ENCODE measurements at places on chromosomes 3 and 15.
A peak's percentile ranks its signal among the peaks of the same experiment; 100 is the strongest.

DNA sequence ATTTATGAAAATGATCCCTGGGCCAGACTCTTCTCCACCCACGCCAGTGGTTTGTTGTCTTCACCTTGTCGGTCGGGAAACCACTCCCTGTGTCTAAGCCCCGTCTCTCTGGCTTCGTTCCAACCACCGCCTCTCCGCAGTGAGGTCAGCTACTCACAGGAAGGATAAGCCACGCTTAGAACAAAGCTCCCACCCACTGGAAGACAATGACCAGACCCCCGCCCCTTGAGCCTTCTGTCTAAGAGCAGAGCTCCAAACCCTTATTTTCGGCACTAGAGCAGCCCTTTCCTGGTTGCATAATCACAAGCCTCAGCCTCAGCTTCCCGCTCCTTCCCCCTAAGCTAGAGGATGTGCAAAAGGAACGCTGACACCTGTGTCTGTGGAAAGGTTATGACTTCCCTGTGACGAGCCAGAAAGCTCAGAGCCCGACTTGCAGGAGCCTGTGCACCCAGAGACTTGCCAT is 114.9 kb upstream of the MEF2A start:
- peak; percentile 35 for DNase-seq

- DNase-seq = no peak
Observed at GRCh38 chr3:45055411-45056143, 29.5 kb downstream of the CLEC3B start.

DNA sequence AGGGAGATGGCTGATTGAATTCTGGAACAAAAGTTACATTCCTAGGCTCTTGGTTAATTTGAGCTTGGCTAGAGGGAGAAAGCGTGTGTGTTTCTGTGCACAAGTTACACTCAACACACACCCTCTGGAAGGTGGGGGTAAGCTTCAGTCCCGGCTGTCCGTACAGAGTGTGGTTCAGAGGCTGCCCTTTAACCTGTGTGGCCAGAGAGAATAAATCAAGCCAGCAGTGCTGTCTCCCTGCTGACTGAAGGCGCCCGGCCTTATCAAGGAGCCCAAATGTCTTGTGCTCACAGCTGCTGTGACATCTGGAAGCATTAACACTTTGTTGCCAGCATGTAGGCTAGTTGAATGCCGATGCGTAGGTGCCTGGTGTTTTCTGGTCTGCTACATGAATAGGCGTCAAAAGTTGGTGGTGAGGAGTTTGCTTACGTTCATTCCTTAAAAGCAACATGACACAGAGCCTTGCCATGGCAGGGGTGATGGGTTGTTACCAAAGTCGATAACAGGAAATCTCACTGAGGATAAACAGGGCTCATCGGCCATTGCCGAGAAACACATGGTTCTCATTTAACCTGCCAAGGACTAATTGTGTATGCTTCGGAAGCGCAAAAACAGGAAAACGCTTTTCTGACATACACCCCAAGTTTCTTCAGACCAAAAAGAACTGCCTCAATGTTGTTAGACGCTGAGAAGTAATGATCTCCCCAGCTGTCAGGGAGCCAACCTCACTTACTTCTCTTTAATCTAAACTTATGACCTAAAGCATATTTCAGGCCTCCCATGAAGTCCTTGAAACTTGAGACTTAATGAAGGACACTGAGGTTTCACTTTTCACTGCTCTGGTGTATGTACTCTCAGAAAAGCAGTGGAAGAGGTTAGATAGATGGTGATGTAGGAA is 95.8 kb upstream of the CTDSPL start:
- no peak for DNase-seq

- DNase-seq = no peak
Observed at GRCh38 chr3:171279972-171280371, 180.2 kb downstream of the TNIK start.

DNA sequence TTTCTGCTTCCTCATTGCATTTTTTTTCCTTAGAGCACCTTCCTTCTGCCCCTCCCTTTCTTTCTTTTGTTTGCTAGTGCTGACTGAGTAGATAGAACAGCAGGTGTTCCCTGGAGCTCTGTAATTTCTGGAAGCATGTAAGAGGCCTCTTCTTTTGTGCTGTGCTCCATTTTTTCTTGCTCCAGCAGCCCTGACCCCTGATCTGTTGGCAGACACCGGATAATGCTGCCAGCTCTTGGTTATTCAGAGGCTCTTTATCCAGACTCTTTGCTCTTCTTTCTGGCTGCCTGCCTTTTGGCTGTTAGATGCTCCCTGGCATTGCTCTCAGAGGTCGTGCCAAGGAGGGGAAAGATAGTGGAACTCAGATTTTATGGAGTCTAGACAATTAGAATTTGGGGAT is 104.4 kb upstream of the RBMS3 start:
- DNase-seq = no peak

DNA sequence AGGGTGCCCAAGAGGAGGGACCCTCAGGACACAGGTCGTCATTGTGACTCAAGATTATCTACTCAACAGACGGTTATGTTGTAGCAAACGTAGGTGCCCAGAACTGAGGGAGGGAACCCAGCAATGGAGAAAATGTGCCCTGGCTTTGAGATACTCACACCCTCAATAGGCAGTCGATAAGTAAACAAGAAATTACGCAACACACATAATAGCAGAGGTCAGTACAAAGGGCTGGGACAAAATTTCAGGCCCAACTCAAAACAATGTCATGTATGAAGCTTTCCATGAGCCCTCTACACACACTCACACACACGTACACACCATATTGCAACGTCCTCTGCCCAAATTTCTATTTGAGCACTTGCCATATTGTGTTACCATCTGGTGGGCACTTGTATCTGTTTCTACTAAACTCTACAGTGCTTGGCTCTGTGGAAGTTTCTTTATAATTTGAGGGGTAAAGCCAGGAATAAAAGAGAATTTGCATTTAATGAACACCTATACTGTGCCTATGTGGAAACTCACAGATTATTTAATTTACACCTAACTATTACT is 114.6 kb upstream of the TRIM42 start:
- DNase-seq = no peak

DNA sequence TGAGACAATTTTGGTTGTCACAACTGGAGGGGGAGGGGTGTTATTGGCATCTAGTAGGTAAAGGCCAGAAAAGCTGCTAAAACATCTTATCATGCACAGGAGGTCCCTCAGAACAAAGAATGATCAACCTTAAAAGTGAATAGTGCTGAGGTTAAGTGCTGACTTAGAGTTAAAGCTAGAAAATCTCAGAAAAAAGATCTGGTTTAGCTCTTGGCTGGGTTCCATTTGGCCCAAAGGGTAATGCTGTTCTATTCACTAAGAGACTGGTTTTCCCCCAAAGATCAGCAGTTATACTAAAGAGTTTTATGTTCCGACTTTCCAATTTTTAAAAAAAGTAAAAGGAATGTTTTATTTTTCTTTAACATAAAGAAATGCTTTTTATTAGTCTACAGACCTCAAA is 15.6 kb downstream of the DCBLD2 start:
- DNase-seq = no peak

DNA sequence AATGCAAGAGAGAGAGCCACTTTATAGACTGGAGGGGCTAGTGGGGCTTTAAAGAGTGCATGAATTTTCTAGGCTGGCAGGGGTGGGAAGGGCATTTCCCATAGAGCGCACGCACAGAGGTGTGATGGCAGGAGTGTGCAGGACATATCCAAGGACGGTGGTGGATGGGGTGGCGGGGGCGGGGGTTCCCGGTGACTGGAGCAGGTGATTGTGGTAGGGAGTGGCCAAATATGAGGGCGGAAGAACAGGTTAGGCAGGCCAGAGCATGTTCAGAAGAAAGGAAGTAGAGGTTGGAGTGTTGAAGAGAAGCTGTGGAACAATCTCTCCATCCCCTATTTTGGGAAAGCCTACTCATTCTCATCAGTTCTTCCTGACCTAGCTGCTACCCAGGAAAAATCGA is 18.1 kb downstream of the FAM81A start:
- DNase-seq = no peak

DNA sequence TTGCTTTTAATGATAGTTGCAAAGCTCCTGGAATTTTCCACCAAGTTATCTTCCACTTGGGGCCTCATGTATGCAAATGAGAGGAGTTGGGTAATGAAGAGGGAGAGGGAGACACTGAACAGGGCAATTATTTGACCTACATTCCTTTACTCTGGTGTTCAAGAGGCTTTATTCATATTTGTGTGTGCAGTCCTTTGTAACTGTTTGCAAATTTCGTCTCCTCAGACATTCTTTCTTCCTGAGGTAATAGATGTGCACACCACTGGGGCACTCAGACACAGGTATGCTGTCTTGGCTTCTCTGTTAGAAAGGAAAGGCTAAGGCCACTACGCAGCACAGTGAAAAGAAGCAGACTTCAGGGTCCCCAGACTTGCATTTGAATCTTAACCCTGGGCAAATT is 189.7 kb upstream of the IL12A start:
- DNase-seq = no peak

GRCh38 chr3:42403737-42404136 is 6.7 kb downstream of the LYZL4 start:
- DNase-seq = no peak

GRCh38 chr3:176296066-176296597 is 901.1 kb downstream of the TBL1XR1 start:
- no peak for DNase-seq

DNA sequence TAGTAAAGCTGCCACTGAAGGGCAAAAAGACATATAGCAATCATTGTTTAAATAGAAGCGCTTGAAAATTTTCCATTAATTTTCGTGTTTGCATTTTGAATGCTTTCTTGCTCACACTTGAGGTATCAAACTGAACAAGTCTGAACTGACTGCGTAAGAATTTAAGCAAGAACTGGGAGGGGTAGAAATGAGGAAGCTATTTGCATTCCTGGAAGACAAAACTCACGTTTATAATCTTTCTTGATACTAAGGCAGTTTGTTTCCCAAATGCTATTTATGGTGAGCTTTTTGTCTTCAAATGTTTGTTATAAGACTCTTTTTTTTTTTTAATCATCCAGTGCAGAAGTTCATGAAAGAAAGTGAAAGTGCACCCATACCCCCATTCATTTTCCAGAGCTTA is 499.8 kb upstream of the TPRG1 start:
- no peak for DNase-seq

DNA sequence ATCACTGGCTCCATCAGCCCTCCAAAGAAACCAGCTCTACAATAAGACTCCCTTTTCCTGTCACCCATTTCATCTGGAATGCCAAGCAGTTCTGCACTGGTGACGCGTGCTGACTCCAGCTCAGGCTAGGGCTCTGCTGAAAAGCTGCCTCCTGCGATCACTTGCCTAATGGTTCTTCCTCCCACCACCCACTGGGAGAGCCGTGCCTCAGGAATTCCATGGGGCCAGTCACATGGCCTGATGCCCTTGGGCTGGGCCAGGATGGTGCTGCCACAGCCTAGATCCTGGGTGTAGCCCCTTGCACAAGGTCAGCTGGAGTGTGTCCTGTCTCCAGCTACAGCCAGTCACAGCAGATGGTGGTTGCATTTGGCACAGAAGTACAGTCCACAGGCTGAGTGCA is 98.9 kb downstream of the DNAJB8 start:
- DNase-seq = no peak

- DNase-seq = no peak
Observed at GRCh38 chr3:26967501-26967900, 344.9 kb downstream of the LRRC3B start.

DNA sequence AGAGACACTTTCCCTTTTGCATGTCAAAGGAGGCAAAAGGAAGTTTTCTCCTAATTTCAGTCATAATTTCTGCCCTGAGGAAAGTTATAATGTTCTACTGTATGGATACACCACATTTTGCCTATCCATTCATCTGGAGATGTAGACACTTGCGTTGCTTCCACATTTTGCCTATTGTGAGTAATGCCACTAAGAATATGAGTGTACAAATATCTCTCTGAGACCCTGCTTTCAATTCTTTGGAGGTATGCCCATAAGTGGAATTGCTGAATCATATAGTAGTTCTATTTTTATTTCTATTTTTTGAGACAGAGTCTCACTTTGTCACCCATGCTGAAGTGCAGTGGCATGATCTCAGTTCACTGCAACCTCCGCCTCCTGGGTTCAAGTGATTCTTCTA is 3.6 kb upstream of the CD276 start:
- DNase-seq = no peak

DNA sequence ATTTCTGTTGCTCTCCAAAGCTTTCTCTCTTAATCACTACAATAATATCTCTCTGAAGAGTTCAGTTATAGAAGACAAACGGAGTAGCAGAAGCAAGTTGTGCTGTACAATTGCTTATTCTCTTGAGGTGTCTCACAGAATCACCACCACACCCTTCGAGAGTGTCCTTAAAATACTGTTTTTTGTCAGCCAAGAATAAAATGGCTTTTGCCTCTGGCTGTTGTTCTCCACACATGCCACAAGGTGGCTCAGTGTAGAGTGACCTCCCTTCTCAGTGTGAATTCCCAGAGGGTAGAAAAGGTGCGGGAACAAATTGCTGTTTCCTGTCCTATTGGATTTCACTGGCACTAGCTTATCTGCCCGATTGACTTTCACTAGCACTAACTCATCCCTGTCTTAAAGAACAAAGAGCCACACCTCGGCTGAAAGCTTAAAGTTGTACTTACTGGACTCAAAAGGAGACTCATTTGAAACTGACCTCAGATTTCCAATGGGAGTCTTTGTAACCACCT is 134.2 kb upstream of the SATB1 start:
- no peak for DNase-seq

GRCh38 chr15:43329217-43329959 is 985 bp downstream of the LCMT2 start:
- no peak for DNase-seq

DNA sequence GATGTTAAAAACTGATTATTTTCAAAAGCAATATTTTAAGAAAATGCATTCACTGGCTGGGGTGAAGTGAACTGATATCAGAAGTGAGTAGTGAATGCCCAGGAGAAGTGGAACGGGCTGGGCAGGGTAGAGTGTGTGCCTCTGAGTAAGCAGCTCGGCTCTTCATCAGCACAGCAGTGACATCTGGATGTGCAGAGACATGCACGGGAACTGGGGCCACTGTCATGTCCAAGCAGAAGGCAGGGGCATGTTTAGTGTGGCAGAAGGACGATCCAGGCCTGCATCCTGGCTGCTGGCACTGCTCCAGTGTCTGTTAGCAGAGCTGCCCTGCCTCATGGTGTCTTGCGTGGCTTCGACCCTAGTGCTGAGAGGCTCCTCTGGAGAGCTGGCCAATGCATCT is 305.6 kb upstream of the LRRFIP2 start:
- DNase-seq = no peak

DNA sequence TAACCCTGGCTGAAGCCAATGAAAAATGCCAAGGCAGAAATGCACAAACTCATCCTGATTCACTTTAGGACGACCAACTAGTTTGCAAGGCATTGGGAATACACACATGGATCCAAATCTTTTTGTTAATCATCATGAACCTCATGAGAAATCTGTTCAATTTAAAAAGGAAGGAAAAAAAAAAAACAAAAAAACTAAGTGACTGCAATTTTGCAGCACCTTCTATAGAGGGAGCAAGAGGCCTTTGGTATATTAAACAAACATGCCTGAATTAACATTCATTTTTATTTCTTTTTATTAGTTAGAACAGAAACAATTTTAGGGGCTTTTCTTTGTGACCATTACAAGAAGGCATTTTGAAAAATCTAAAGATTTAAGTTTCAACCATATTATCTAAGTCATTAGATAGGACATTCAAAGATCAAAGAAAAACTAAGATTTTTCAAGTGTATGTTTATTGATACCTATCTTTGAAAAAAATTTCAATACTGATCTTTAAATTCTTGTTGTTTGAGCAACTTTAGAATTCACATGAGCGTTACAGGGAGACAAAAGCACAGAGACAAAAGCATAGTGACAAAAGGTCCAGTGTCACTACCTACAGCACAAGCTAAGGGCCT is 182.4 kb downstream of the CBLB start:
- DNase-seq = no peak
